ENCODE measurements at places on chromosomes 1 and 21. TPM values are rescaled to one million over a fixed set of nuclear protein-coding genes. Genes with fewer than 3 reads are reported as not detected.
A peak's percentile ranks its signal among the peaks of the same experiment; 100 is the strongest.

- no peaks in the 10 kb centered on the region for H3K36me3 ChIP-seq
- H3K4me1 ChIP-seq: peaks cover 17% of the 10 kb centered on the region
- no peak for DNase-seq
- H3K27ac ChIP-seq: no peak overlapping the region
- H3K4me3 ChIP-seq: no peak overlapping the region
These were observed 35.5 kb upstream of the MAP10 start for GRCh38 chr1:232769733-232770132.

DNA sequence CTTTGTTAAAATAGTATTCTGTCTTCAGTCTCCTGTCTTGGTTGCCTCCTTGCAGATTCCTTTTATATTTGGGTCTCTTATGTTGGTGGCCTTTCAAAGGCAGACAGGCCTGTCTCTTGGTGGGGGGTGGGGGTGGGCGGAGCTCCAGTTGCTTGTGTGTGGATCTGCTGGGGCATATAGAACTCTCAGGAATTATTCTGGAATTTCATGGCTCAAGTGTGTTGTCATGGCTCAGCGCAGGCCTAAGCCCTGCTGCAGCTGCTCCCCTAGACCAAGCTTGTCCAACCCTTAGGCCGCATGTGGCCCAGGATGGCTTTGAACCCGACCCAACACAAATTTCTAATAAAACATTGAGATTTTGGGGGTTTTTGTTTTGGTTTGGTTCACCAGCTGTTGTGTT, 8.0 kb downstream of the C1orf35 start:
- peaks cover 15% of the 10 kb centered on the region for H3K4me1 ChIP-seq
- no peaks in the 10 kb centered on the region for H3K36me3 ChIP-seq
- no peak for DNase-seq
- no peak overlapping the region for H3K27ac ChIP-seq
- no peaks in the 10 kb centered on the region for H3K27me3 ChIP-seq

- DNase-seq: peak; percentile 90
- peak overlapping the region; percentile 86 for H3K27ac ChIP-seq
- no peaks in the 10 kb centered on the region for H3K27me3 ChIP-seq
- no peak overlapping the region for H3K4me3 ChIP-seq
These were observed 114.2 kb downstream of the BCAR3 start for GRCh38 chr1:93567255-93567918.

DNA sequence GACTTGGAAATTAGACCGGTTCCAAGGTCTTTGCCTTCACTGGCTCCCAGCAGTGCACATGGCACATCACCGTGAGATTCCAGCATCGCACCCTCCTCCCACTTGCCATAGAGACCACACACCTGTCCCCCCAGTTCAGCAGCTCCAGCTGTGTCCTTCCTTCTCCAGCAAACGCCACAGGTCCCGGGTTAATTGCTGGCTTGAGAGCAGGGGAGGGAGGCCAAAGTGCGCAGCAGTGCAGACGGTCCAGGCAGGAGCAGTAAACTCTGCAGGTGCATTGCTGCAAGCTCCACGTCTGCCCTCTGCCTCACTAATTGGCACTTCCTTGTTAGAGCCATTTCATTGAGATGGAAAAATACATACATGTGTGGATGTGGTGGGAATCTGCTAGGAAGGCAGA, 65.3 kb downstream of the KLHDC7A start:
- no peak for DNase-seq
- H3K4me1 ChIP-seq: no peaks in the 10 kb centered on the region
- no peak overlapping the region for H3K27ac ChIP-seq
- H3K4me3 ChIP-seq: no peak overlapping the region
- no peaks in the 10 kb centered on the region for H3K36me3 ChIP-seq

GRCh38 chr1:67610450-67610849, 74.6 kb upstream of the GADD45A start:
- H3K27me3 ChIP-seq: no peaks in the 10 kb centered on the region
- H3K4me1 ChIP-seq: no peaks in the 10 kb centered on the region
- H3K27ac ChIP-seq: no peak overlapping the region

GRCh38 chr1:205533748-205534443, 29.4 kb downstream of the CDK18 start:
- no peaks in the 10 kb centered on the region for H3K27me3 ChIP-seq
- H3K4me1 ChIP-seq: no peaks in the 10 kb centered on the region
- no peak overlapping the region for H3K27ac ChIP-seq
- DNase-seq: no peak
- H3K36me3 ChIP-seq: no peaks in the 10 kb centered on the region
- H3K4me3 ChIP-seq: no peak overlapping the region

GRCh38 chr1:77655431-77655974, 27.0 kb downstream of the ZZZ3 start:
- no peaks in the 10 kb centered on the region for H3K36me3 ChIP-seq
- no peaks in the 10 kb centered on the region for H3K27me3 ChIP-seq
- peak; percentile 9 for DNase-seq
- no peak overlapping the region for H3K4me3 ChIP-seq

DNA sequence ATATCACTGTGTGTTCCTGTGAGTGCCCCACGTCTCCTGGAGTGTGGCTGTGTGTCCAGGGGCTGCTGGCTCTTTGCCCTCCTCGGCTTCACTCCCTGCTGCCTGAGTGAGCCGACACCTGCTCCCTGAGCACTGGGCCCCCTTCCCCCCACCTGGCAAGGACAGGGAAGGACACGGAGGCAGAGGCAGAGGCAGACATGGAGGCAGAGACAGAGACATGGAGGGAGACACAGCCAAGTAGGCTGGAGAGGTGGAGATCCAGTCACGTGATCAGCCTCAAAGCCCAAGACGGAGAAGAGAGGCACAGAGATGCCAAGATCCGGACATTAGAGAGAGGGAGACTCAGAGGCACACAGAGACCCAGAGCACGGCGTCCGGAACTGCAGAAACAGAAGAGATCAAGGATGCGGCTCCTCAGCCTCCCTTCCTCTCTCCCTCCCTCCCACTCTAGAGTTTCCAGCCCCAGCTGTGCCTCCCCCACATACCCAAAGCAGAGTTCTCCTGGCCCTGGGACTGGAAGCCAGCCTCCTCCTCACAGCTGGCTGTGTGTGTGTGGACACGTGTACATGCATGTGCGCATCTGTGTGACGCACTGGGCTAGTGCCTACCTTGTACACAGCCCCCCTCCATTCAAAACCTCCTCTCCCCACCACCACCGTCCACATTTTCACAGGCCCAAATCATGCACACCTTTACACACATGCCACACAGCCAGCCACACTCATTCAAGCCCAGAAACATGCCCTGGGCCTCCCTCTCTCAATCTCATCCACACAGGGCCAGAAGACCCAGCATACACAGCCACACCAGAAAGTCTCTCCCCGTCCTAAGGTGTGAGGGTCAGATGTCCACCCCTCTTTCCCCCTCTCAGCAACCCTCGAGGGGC, 39.1 kb upstream of the WASF2 start:
- H3K4me1 ChIP-seq: peaks cover 54% of the 10 kb centered on the region
- no peaks in the 10 kb centered on the region for H3K36me3 ChIP-seq
- no peak overlapping the region for H3K4me3 ChIP-seq
- no peaks in the 10 kb centered on the region for H3K27me3 ChIP-seq

DNA sequence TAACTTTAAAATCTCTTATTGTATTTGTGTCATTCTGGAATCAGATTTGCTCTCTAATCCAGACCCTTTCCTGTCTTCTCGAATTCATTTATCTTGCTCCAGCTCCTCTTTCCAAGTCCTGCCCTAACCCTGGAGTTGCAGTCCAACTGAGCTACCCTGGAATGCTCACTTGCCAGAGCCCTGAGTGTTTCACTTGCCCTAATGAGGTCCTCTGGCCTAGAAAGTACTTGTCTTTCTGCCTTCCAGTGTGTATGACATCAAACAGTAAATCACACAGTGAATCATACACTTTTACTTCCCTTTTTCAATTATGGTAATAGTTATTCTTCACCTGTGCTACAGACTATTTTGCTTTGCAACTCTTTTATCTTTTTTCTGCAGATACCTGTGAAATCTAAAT, 96.9 kb downstream of the NEK7 start:
- no peaks in the 10 kb centered on the region for H3K27me3 ChIP-seq
- no peaks in the 10 kb centered on the region for H3K4me1 ChIP-seq
- no peak overlapping the region for H3K4me3 ChIP-seq
- no peak for DNase-seq
- H3K27ac ChIP-seq: no peak overlapping the region

DNA sequence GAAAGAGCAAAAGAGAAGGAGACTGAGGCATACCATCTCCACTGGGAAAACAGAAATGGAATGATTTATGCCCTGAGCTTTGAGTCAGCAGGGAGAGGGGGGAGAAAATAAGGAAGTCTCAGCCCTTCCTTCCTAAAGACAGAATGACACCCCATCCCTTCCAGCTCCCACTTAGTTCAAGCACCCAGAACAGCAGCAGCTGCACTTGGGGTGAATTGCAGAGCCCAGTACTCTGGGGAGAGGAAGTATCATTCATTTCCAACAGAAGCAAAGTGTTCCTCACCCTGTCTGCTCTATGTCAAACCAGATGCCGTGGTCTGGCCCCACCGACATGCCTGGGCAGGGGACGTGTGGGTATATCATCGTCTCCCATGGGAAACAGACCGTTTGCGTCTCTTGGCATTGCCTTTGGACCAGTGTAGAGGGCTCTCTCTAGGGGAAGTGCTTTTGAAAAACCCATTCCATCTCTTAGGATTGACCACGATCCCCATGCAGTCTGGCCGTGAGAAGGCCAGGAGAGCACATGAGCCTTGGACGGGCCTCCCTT, 1.1 kb upstream of the KCNJ15 start:
- no peak for DNase-seq
- H3K4me3 ChIP-seq: no peak overlapping the region
- peaks cover 5% of the 10 kb centered on the region for H3K27me3 ChIP-seq
- H3K4me1 ChIP-seq: no peaks in the 10 kb centered on the region
- no peak overlapping the region for H3K27ac ChIP-seq
- no peaks in the 10 kb centered on the region for H3K36me3 ChIP-seq

- H3K27ac ChIP-seq: no peak overlapping the region
- no peak overlapping the region for H3K4me3 ChIP-seq
- H3K27me3 ChIP-seq: no peaks in the 10 kb centered on the region
- no peaks in the 10 kb centered on the region for H3K36me3 ChIP-seq
- no peaks in the 10 kb centered on the region for H3K4me1 ChIP-seq
- no peak for DNase-seq
These were observed 25.0 kb downstream of the PTPN22 start for GRCh38 chr1:113846391-113847035.

DNA sequence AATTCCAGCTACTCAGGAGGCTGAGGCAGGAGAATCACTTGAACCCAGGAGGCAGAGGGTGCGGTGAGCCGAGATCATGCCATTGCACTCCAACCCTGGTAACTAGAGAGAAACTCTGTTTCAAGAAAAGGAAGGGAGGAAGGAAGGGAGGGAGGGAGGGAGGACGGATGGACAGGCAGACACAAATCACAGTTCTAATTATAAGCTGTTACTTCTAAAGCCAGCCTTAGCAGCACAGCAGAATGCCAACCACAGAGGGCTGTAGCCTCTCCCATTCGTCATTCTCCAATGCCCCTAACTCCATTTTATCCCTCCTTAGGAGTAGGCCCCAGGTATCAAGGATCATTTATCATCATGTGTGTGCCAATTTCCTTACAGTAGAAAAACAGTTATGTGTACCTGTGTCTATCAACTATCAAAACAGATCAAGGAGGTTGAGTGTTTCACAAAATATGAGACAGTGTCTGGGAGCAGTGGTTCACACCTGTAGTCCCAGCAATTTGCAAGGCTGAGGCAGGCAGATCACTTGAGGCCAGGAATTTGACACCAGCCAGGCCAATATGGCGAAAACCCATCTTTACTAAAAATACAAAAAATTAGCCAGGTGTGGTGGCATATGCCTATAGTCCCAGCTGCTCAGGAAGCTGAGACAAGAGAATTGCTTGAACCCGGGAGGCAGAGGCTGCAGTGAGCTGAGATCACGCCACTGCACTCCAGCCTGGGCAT, 19.1 kb downstream of the USP48 start:
- no peaks in the 10 kb centered on the region for H3K36me3 ChIP-seq
- no peak overlapping the region for H3K4me3 ChIP-seq
- H3K27me3 ChIP-seq: no peaks in the 10 kb centered on the region
- no peak for DNase-seq
- no peak overlapping the region for H3K27ac ChIP-seq

DNA sequence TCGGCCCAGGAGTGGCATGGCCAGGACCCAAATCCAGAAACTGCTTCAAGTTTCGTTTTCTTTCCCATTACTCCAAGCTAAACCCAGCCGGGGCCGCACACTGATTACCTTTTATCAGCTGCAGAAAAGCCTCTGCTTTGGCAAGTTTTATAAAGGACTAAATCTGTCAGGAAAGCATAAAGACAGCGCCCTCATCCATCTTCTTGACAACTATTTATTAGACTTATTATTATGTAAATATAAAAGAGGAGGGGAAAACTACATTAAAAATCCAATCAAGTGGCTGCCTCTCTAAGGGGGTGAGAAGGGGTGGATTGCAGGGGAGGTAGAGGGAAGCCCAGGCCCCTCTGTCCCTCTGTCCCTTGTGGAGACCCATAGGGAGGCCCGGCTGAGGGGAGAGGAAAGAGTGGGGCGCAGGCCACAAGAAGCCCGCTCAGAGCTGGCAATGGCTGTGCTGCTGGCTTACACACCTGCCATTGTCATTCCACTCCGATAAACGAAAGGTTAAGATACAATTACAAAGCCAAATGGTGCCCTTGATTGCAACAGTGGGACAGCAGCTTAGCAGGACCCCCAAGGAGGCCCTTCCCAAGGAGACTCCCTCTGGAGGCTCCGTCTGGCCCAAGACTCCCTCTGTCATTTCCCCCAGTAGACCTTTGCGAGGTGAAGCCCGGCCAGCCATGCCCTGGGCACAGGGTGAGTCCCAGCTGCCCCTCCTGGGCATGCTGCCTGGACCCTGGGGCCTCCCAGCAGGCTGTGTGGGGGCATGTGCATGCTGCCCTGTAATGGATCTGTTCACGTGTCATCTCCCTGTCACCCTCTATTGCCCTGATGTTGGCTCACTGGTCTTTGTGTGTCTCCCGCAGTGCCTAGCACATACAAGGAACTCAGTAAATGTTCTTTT, 45.4 kb downstream of the KCND3 start:
- H3K4me1 ChIP-seq: no peaks in the 10 kb centered on the region
- no peak overlapping the region for H3K4me3 ChIP-seq
- no peak for DNase-seq
- H3K27ac ChIP-seq: no peak overlapping the region
- no peaks in the 10 kb centered on the region for H3K27me3 ChIP-seq

GRCh38 chr1:35097224-35097623, 18.0 kb downstream of the ZMYM1 start:
- no peak overlapping the region for H3K27ac ChIP-seq
- DNase-seq: no peak
- no peaks in the 10 kb centered on the region for H3K36me3 ChIP-seq
- no peaks in the 10 kb centered on the region for H3K4me1 ChIP-seq
- no peaks in the 10 kb centered on the region for H3K27me3 ChIP-seq

- peaks cover 3% of the 10 kb centered on the region for H3K27me3 ChIP-seq
- H3K36me3 ChIP-seq: no peaks in the 10 kb centered on the region
- H3K4me3 ChIP-seq: no peak overlapping the region
- H3K4me1 ChIP-seq: no peaks in the 10 kb centered on the region
These were observed 144.0 kb upstream of the KCND3 start for GRCh38 chr1:112133487-112133886.

- DNase-seq: no peak
- H3K27ac ChIP-seq: no peak overlapping the region
- no peaks in the 10 kb centered on the region for H3K27me3 ChIP-seq
- no peaks in the 10 kb centered on the region for H3K4me1 ChIP-seq
- no peaks in the 10 kb centered on the region for H3K36me3 ChIP-seq
These were observed 53.2 kb downstream of the CHML start for GRCh38 chr1:241586905-241587512.

Gene MXRA8
- total RNA-seq: 138 TPM

Gene KIF2C
- 5.8 TPM for total RNA-seq

Gene LIPI
- total RNA-seq: not detected

Gene AUNIP
- 2.4 TPM for total RNA-seq

Data from hepatocyte (in vitro differentiated cells).